ENCODE measurements at places on chromosomes 1 and 21.

DNA sequence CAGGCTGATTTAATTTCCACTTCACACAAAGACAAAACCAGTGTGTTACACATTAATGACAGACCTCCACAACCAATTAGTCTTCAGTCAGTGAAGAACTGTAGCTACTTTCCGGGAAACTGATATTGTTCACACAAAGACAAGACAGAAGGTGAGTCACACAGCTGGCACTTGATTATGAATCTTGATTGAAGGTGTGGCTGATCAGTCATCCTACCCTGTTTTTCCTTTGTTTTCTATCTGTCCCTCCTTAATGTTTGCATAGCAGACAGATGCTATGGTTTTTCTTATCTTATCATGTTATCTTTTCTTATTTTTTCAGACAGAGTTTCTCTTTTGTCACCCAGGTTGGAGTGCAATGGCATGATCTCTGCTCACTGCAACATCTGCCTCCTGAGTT, 185.1 kb upstream of the GREM2 start:
- no peak for DNase-seq

DNA sequence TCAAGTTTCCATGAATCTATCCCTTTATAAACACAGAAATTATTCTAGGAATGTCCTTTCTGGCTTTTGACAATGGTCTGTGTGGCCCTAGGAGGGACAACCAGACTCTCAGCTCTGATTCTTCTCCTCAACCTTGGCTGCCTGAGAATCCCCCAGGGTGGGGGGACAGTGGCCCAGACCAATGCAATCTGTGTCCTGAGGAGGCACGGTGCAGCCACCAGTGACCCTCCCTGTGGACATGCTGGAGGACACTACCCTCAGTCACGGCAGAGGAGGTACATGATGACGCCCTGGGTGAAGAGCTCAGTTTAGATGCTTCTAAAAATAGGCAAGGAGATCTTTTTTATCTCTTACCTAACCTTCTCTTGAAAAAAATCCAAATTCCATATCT, 91.7 kb downstream of the PGBD5 start:
- DNase-seq: no peak

DNA sequence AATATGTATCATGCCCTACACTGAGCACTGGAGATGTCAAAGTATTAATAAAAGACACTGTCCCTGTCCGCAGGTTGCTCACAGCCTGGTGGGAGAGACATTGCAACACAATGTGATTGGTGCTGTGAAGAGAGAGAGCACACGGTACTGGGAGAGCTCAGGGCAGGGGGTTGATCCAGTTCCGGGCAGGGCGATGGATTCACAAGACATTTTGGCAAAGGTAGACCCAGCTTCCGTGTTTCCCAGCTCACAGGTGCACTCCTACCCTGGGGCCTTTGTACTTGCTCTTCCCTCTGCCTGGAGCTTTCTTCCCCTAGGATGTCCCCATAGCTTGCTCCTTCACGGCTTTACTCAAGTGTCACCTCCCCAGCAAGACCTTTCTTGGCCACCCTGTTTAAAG, 1.4 kb downstream of the PLA2G5 start:
- no peak for DNase-seq

- DNase-seq: peak; percentile 30
Measured at GRCh38 chr1:61081686-61082310, 563 bp upstream of the NFIA start.

GRCh38 chr1:80918380-80918779, 882.4 kb upstream of the ADGRL2 start:
- DNase-seq: no peak

- no peak for DNase-seq
Measured at GRCh38 chr1:153292740-153293479, 19.8 kb downstream of the PGLYRP3 start.

GRCh38 chr1:241608379-241609033, 31.7 kb downstream of the CHML start:
- no peak for DNase-seq

DNA sequence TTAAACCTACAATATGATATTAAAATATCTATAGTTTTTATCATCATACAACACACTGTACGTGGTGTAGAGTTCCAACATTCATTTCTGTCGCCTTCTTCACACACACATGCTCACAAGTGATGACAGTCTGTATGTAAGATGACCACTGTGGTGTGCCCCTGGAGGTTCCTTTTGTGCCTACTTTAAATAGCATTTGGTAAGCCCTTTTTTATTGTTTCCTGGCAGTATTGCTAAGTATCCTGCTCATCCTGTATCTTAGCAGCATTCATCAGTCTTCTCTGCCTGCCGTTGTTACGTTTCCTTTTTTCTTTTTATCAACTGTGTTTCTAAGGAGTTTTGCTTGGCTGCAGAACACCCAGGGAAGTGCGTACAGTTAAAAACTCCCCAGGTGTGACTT, 231.4 kb downstream of the CHRM3 start:
- no peak for DNase-seq

DNA sequence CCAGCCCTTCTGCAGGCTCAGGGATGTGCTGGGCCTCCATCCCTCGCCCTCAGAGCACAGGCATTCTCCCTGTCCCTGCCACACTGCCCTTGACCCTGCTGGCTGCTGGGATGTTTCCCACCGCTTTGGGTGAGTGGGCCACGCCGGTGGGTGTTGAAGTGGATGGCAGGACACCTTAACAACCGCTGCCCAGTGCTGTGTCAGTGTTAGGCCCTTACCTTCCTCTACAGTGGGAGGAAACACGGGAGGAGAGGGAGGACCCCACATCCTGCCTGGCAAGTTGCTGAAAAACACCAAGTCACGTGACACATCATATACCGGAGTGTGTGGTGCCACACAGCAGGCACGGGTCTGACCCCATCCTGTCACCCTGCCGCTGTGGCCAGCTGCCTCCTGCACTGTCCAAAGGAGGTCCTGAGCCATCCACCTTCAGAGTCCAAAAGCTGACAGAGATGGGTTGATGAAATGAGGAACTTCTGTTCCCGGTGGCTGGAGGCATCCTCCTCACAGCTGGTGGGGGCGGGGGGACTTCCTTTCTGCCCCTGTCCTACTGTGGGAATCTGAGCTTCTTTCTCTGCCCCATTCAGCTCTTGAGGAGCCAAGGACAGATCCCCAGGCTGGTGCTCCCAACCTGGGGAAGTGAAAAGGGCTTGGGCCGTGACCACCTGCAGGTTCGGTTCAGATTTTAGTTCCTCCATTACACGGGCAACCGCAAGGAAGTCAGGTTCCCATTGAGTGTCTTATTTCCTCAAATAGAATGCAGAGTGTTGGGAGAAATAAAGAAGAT, 3.2 kb upstream of the THEMIS2 start:
- no peak for DNase-seq

- peak; percentile 95 for DNase-seq
Measured at GRCh38 chr1:230066466-230067404, at the start of gene GALNT2. Gene GALNT2, plus strand, starts transcription at chr1:230067238. Its CDS starts 43 bp downstream, at chr1:230067281.

DNA sequence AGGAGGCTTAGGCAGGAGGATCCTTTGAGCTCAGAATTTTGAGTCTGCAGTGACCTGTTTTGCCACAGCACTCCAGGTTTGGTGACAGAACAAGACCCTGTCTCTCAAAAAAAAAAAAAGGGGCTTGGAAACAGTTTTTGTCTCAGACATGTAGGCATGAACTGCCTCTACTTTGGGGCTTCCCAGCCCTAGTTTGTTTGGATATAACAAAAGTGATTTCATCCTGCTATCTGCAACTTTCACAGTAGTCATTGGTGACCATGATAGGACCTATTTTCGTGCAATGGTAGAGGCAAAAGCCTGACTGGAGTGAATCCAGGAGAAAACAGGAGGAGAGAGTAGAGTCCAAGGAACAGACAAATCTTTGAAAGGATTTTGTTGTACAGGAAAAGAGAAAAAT, 20.3 kb upstream of the EVI5 start:
- no peak for DNase-seq

DNA sequence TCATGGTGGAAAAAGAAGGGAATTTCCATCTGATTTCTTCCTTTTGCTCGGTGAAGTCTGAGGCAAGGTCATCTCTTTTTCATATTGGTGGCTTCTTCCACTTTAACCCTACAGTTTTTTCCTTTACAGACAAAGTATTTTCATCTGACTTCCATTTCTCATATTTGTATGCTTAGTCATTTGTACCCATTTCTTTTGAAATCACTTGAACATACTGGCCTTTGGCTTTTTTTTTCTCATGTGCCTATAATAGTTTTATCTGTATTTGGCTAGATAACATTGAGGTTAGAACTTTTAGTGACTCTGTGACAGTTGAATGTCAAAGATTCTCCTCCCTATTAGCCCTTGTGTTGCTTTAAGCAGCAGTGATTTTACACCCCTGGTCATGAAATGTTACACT, 27.7 kb downstream of the IL12RB2 start:
- DNase-seq: no peak
